Astrocyte of the hippocampus (primary cell): ENCODE measurements at places on chromosomes 1 and 21.
A peak's percentile ranks its signal among the peaks of the same experiment; 100 is the strongest.

DNA sequence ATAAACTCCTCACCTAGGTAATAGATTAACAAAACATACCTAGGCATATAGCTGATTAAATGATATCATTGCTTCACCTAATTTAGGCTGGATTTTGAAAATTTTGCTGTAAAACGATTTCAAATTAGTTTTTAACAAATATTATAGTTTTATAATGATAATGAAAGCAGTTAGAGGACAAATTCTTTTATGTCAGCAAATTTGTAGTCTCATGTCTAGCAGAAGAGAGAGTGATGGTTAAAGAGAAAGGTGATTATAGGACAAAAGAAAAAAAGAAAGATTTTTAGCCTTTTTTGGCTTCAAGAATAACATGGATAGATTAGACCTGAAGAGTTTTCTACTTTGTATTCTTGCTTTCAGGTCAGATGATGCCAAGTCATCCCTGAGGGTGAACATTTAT lies 3.6 kb upstream of the DPH5 start:
- no peak for DNase-seq

- no peak for DNase-seq
Measured at GRCh38 chr1:226293553-226293920, 15.4 kb downstream of the LIN9 start.

DNA sequence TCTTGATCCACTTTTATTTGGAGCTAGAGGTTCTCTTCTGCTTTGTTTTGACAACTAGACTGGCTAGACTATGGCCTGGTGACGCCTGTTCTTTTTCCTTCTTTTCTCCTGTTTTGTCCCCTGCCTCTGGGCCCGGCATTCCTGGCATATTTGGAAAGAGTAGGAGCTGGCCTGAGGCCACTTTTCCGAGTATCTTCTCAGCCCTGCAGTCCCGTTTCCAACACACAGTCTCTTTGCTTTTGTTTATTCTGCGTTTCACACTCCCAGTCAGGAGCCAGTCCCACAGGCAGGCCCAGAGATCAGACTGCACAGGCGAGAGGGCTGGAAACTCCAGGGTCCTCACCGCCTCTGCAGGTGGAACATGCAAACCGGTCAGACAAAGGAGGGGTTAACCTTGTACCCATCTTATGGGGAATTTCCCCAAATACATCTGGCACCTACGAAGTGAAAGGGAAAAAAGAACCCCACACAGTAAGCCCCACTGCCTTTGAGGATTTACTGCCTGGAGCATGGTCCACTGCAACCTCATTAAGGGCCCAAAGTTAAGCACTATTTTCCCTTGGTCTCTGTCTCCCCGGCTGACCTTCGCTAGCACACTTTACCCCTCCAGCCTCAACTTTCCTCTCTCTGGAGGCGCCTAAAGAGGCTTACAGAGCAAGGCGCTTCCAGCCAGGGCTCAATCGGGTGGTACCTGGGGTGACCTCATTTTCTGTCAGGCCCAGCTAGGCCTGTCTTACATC lies 141.1 kb downstream of the TOMM20 start:
- peak; percentile 98 for DNase-seq

GRCh38 chr1:72915581-72915980 lies 633.2 kb upstream of the NEGR1 start:
- DNase-seq, result peak; percentile 50

DNA sequence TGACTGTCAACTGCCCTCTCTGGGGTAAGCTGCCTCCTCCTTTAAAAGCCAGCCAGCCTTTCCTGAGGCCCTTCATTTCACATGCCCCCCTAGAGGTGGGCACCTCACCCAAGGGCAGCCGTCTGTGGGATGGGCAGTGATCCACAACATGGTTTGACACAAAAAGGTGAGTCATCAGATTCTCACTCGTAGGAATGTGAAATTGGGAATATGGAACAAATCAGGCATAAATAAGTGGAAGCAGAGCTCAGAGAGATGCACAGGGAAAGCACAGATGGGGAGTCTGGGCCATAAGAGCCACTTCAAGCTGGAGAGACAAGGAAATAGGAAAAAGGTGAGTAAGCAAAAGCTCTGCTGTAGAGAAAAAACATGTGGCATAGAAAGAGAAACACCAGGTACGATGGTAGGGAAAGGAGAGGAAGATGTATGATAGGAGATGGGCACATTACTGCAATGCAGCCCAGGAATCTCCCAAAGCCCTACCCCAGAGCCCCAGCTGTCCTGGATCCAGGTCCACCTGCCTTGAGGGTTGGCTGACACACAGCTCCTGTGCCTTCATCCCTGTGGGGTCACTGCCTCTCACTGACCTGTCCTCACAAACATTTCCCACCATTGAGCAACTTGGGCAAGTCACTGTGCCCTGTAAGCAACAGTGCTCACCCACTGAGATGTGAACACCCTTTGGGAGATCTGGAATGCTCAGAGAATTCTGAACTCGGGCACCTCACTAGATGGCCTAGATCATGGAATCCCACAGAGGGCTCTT lies 86.6 kb downstream of the ASTN1 start:
- peak; percentile 35 for DNase-seq

DNA sequence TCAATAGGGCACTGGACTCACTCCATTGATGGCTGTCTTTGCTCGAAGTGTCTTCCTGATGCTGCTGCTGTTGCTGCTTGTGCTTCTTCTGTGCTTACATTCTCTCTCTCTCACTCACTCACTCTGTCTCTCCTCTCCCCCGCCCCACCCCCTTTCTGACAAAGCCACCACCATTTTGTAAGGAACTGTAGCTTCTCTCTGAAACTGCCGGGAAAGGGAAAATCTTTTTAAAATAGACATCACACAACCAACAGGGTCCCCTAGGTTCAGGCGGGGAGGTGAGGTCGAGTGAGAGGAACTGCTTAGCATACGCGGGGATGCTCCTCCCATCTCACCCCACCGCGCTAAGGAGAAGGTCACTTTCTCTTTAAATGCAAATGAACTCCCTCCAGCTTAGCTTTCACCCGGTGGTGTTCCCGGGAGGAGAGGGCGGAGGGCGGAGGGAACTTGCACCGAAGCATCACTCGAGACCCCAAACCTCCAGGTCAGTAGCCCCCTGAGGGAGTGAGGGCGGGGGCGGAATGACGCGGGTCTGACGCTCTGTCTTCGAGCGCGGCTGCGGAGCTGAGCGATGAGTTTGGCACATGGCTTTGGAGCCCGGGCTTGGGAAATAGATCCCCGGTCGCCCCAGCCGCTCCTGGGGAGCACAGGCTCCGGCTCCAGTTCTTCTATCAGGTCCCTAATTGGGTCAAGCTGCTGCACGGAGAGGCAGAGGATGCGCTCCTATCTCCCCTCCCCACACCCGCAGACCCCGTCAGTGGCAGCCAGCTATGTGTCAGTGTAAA lies at the start of gene CCDC28B:
Gene CCDC28B, plus strand, starts transcription at position 370 of the 785 bp plus-strand sequence. CDS start 1,341 bp downstream, outside the sequence.
- peak; percentile 72 for DNase-seq

- DNase-seq, result peak; percentile 36
Measured at GRCh38 chr1:63663301-63663700, 70.1 kb downstream of the PGM1 start.

- peak; percentile 76 for DNase-seq
Measured at GRCh38 chr21:44299458-44300261, at the start of gene PFKL. PFKL (plus strand) TSS chr21:44300053; CDS start chr21:44300106, 53 bp downstream.

DNA sequence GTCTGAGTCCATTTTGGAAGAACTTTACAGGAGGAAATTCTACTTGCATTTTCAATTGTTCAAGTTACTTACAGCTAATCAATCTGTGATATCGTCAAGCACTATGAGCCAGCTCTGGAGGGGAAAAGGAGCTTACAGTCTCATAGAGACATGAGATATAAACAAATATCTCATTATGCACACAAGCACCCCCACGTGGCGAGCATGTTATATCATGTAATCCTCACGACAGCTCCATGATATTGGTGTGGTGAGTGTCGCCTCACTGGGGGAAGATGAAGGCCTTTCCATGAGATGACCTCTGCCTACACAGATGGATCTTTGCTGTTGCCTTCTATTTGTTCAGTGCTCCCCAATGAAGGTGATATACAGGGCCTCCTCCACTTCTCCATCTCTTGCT lies 34.6 kb downstream of the TNR start:
- no peak for DNase-seq
